ENCODE measurements at places on chromosomes 1 and 21.

DNA sequence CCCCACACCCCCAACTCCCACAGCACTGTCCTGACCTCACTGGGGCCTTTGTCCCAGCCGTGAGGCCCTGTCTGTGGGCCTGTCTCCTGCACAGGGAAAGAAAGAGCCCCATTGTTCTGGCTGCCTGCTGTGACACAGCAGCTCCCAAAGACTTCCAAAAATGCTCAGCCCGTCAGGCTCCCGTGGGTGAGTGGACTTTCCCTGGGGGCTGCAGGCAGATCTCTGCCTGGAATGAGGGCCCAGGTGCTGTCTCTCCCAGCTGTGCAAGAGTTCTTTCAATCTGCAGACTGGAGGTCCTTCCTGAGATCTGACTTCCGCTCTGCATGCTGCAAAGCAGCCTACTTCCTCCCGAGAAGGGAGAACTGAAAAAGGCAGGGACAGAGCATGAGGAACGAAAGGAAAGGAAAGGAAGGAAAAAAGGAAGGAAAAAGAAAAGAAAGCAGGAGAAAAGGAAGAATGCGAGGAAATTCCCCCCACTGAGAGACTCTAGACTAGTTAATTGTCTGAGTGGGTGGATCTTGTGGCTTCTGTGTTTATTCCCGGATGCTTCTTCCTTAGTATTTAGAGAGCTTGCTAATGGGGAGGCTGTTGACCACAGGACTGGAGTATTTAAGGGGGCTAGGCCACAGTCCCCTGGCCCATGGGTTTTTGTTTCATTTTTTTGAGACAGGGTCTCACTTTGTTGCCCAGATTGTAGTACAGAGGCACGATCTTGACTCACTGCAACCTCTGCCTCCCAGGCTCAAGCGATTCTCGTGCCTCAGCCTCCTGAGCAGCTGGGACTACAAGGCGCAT is 15.0 kb downstream of the NES start:
- peak; percentile 64 for DNase-seq

GRCh38 chr1:85449356-85449755 is 15.6 kb downstream of the DDAH1 start:
- DNase-seq = no peak

- no peak for DNase-seq
These were observed 204.5 kb upstream of the LRRC7 start for GRCh38 chr1:69363236-69363635.

GRCh38 chr1:96361271-96361856 is 360.2 kb upstream of the PTBP2 start:
- no peak for DNase-seq

DNA sequence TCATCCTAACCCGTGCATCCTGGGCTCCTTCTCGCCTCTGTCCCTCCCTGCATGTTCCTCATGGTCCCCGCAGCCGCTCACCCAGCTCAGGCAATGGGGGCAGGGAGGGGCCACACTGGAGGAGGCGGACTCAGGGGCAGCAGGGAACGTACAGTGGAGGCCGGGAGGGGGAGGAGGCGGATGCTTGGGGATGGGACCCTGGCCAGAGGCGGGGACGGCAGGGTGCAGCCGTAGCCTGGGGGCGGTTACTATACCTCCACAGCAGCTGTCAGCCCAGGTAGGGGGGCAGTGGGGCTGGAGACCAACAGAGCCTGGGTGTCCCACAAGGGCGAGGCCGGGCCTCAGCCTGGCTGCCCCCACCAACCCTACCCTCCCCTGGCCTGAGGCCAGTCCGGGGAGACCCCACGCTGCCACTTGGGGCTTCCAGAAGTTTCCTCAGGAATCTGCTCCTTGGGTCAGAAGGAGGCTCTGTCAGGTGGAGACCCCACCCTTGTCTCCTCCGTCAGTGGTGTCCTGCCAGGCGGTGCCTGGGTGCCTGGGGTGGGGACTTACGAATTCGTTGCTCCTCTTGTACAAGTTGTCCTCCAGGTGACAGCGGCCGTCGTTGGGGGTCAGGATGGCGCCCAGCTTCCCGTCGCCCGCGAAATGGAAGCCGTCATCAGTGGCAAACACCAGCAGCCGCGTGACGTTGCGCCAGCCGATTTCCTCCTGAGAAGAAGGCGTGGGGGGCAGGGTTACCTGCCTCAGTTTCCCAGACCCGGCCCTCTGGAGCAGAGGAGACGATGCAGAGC is 20.7 kb downstream of the ITGB2 start:
- no peak for DNase-seq

DNA sequence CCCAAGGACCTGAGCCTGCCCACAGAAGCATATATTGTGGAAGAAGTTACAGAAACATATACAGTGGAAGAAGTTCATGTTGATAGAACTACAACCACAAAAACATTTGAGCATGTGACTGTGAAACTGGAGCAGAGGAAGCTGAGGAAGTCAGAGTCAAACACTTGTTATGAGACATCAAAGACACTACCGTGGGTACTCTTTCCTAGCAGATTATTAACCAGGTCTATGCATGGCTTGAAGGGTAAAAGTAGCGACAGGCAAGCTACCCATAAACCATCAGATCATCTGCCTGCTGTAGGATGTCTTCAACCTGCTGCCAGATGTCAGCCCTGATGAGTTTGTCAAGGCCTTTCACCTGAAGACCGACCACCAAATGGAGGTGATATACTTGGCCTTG is 35.8 kb downstream of the IVNS1ABP start:
- DNase-seq = no peak

- no peak for DNase-seq
These were observed 127.0 kb downstream of the MRPS6 start for GRCh38 chr21:34200288-34200905.

DNA sequence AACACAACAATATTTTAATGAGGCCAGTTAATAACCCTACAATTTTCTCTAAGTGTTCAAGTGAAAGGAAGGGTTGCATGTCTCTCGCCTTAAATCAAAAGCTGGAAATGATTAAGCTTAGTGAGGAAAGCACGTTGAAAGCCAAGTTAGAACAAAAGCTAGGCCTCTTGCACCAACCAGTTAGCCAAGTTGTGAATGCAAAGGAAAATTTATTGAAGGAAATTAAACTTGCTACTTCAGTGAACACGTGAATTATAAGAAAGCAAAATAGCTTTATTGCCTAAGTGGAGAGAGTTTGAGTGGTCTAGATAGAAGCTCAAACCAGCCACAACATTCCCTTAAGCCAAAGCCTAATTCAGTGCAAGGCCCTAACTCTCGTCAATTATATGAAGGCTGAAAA is 135.6 kb downstream of the DUSP10 start:
- DNase-seq = no peak

Data from caudate nucleus (tissue), 63 donors.